Stimulated activated naive CD4-positive, alpha-beta T cell (primary cell): ENCODE measurements at places on chromosomes 13 and 19.
A peak's percentile ranks its signal among the peaks of the same experiment; 100 is the strongest.

DNA sequence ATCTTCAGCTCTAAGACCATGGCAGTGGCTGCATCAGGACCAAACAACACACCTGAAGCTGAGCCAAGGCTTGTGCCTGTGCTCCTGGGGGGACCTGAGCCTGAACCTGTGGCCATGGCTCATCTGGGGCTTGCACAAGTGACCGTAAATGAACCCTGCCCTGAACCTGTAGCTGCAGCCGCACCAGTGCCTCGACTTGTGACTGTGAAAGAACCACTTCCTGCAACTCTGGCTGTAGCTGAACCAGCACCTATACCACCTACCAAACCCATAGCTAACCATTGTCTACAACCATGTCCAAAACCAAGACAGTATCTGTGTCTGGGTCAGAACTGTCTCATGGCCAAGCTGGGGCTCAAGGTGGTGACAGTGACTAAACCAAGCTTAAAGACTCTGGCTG lies 28.2 kb upstream of the SDHAF1 start:
- DNase-seq = no peak

DNA sequence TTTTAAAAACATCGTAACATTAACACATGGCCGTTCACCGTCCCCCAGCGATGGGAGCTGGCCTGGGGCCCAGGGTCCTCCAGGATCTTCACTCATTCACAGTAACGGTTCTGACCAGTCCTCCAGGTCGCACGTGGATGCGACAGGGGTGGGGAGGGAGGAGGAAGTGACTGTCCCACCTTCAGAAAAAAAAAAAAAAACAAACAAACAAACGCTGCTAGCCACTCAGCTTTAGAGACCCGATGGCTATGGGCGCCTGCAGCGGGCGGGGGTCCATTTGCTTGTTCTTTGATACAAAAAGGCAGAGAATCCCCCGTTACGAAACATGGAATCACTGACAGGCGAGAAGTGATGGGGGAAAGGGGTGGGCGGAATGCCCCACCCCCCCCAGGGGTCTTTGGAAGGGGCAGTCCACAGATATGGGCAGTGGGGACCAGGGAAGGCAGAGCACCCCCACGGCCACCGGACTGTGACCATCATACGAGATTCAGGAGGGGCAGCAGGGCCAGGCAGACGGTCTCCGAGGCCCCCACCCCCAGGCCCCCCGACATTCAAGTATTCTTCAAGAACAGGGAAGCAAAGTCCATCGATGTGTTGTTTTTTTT lies 13.3 kb downstream of the MKNK2 start:
- no peak for DNase-seq

- DNase-seq = no peak
These were observed 187.5 kb downstream of the GPC6 start for GRCh38 chr13:93413972-93414717.

DNA sequence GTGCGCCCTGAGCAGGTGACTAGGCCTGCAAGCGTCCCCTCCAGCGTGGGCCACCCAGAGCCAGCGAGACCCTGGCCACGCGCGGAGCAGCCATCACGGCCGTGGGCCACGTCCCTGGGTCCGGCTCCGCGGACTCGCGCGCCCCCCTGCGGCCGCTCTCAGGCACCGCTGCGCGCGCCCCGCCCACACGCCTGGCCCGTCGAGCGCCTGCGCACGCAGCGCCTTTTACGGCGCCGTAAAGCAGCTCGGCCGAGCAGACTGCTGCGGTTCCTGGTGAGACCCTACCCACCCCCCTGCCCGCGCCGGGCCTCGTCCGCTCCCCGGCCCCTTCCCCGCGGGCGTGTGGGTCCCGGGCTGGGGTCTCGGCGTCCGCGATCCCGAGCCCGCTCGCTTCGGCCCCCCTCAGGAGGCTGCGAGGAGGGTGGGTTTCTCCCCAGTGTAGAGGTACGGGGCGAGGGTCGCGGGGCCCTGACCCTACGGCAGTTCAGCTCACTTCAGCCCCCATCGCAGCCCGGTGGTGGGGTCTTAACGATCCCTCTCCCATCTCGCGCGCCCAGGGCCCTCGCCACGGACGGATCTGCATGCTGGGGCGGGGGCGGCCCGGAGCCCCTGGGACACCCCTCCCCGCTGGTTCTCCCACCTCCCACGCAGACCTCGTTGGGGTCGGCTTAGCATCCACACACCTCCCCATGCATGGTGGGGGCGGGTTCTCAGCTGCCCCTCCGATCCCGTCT lies at the start of gene TRAPPC5:
TRAPPC5 (plus strand) TSS at position 228 of the 734 bp plus-strand sequence. CDS start 1,421 bp downstream, outside the sequence.
- peak; percentile 71 for DNase-seq

- no peak for DNase-seq
These were observed 11.3 kb upstream of the TNFRSF19 start for GRCh38 chr13:23558675-23559536.

DNA sequence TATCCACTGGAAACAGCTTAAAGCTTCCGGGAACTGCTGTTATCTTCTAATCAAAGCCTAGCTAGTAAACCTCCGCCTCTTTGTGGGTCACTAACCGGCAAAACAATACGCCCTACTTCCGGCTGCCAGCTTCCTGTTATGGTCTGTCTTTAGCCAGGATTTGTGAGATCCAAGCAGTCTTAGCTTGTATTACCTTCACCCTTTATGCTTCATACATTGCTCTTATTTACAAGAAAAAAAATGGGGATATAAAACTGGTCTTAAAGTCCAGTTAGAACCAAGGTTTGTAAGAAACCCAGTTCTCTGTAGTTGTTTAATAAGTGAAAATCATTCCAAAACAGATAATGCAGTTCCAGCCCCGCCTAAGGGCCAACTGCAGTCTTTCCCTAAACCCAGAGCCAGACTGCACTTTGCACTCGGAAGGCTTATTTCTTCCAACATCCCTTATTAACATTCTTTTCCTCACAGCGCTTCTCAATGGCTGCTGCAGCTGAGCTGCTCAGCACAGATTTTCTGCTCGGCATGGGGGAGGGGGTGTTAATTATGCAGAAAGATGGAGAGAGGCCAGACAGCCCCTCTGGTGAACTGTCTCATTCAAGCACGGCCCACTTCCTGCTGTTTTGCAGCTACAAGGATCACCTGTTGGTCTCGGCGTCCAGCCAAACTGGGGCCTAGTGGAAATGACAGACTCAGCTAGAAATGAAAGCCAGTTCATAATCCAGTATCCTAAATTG lies 368.4 kb downstream of the KLF12 start:
- DNase-seq = peak; percentile 84

- no peak for DNase-seq
These were observed 429 bp upstream of the ZNF225 start for GRCh38 chr19:44112802-44113137.

GRCh38 chr19:6887316-6887715 lies at the start of gene ADGRE1:
Gene ADGRE1 (plus strand): TSS chr19:6887579. CDS start chr19:6887609, 30 bp downstream.
- DNase-seq = no peak

DNA sequence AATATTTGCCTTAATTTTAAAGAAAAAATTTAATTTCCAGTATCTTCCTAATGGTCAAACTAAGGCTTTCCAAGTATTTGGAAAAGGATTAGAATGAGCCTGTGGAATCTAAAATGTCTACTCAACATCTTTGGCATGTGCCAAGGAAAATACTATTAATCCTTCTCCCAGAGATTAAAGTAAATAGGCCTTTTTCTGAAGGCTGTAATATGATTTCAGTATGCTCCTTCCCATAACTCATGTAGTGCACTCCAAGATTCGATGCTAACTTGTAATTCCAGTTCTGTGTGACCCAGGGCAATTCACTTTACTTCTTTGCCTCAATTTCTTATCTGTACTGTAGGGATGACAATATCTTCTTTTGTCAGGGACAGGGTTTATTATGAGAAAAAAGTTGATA lies 196.9 kb downstream of the ZIC5 start:
- no peak for DNase-seq

DNA sequence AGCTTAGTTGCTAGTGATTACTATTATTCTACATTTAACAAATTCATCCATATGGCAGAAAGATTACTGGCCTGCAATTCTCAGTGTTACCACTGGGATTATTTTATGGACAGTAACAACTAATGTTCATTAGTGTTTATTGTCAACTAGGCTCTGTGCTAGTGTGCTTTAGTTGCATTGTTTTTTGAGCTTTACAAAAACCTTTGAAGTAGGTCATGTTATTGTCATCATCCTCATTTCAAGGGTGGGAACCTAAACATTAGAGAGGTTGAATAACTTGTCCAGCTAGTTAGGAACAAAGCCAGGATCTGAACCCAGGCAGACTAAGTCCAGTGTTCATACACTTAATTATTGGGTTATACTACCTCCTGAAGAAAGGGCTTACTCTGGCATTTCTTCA lies 27.8 kb upstream of the TDRD3 start:
- no peak for DNase-seq

- no peak for DNase-seq
These were observed 677.4 kb upstream of the SLITRK6 start for GRCh38 chr13:86476656-86477055.

DNA sequence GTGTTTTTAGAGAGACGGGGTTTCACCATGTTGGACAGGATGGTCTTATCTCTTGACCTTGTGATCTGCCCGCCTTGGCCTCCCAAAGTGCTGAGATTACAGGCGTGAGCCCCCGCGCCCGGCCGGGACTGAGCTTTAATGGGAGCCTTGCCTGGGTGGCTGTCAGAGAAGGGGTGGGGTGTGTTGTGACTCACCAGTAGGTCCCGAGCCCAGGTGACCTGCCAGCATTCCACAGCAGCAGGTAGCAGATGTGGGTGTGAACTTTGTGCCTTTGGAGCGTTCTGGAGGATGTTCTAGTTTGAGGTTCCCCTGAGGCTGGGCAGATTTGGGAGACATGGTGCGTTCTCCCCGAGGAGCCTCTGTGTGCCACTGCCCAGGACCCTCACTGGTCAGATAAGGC lies 7.1 kb upstream of the EPN1 start:
- no peak for DNase-seq

DNA sequence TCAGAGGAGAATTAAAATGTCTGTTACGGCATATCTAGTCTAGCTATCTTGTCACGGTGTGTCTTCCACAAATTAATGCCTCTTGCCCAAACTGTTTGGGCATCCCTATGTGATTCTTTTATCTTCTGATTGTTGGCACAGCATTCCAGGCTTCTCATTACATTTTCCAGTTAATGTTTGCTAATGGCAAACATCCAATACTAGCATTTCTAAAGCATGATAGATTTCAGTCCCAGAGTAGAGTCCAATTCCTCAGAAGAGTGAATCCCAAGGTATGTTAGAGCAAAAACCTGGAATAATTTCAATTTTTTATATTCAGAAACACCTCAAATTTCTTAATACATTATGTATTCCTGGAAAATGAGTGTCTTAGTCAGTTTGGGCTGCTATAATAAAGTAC lies 684.5 kb upstream of the SLITRK1 start:
- no peak for DNase-seq

DNA sequence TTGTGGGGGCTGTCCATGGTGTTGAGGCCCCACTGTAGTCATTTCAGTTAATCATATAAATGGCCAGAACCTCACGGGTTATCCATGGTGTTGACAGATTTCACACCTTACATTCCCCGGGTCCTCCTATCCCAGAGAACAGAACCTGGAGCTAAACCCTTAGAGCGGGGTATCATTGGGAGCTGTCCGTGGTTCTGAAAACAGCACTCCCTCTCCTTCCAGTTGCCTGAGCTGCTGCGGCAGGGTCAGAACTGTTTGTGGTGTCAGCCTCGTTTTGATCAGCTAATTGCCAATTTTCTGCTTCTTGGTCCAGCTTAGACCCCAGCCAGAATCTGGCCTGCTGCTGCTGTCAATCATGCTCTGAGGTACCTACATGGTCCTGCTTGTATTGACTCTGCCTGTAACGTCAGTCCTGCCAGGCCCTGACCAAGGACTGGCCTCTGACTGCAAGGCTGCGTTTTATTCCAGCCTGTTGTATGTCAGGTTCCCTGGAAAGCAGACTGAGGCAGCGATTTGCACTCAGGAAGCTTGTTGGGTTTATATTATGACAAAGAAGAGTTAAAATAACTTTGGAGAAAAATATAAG lies 55.8 kb upstream of the KCTD15 start:
- DNase-seq = no peak

GRCh38 chr19:19499272-19499995 lies 15.9 kb downstream of the TSSK6 start:
- no peak for DNase-seq
